ENCODE measurements at places on chromosomes 2 and 18. TPM values are rescaled to one million over a fixed set of nuclear protein-coding genes. Genes with fewer than 3 reads are reported as not detected.

DNA sequence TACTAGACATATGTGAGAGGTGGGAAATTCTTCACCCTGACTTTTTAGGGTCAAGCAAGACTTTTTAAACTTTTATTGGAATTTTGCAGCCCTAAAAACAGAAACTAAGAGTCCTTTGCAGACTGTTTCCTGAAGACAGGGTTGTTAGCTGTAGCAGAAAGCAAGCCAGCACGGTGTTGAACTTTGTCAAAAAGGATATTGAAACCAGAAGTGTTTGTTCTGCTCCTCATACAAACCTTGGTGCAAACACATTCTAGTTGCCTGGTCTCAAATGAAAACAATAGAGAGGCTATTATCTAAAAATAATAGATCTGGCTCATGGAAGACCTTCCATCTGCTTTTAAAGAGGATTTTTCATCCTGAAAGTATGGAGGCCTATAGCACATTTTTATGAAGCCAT lies 65.8 kb upstream of the IGFBP5 start:
- no peak overlapping the region for H3K27ac ChIP-seq
- peaks cover 14% of the 10 kb centered on the region for H3K4me1 ChIP-seq
- no peak overlapping the region for H3K4me3 ChIP-seq
- no peak for DNase-seq
- no peaks in the 10 kb centered on the region for H3K27me3 ChIP-seq

MYCN gene
- 0.21 TPM for total RNA-seq

EPAS1 gene
- 667 TPM for total RNA-seq

DNA sequence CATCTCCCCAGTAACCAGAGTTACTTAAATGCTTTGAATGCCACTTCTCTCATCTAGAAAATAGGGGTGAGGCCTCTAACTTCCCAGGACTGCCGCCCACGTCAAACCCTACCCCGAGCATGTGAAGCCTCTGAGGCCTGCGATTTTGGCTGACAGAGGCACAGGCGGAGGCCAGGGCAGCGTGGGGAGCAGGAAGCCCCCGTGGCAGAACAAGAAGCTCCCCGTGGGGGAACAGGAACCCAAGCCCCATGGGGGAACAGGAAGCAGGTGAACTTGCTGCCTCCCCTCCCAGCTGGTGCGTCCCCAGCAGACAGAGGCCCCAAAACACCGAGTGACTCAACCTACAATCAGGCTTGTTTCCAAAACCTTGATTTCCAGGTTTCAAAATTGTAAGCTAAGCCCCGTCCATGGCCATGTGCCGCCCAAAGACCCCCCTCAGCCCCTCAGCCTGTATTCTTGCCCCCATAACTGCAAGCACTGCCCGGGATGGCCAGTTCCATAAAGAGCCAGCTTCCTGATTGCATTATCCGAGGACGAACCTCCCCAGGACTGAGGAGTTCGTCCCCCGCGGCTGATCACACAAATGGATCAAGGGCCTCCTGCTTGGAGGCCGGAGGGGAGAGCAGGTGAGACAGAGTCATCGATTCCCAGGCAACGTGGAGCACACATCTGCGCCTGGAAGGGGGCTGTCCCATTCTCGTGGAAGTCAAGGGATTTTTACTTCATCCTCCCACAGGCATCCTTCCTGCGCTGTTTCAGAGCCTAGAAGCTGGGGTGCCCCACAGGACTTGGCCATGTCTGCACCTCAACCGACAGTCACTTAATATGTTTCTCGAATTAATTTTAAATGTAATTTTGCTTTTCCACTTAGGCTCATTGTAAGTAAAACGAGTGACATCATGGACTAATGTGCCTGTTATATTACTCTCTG lies 36.3 kb upstream of the CTDP1 start:
- no peaks in the 10 kb centered on the region for H3K36me3 ChIP-seq
- no peak overlapping the region for H3K4me3 ChIP-seq
- peaks cover 4% of the 10 kb centered on the region for H3K4me1 ChIP-seq

GRCh38 chr2:134148843-134149472 lies 104.9 kb upstream of the MGAT5 start:
- no peak overlapping the region for H3K27ac ChIP-seq
- H3K4me3 ChIP-seq = no peak overlapping the region
- H3K27me3 ChIP-seq = no peaks in the 10 kb centered on the region
- H3K36me3 ChIP-seq = no peaks in the 10 kb centered on the region
- H3K4me1 ChIP-seq = peaks cover 5% of the 10 kb centered on the region

- no peaks in the 10 kb centered on the region for H3K36me3 ChIP-seq
Observed at GRCh38 chr18:23963443-23964165, 51.0 kb upstream of the TTC39C start.

- DNase-seq = no peak
- H3K4me3 ChIP-seq = no peak overlapping the region
- H3K4me1 ChIP-seq = peaks cover 6% of the 10 kb centered on the region
- no peak overlapping the region for H3K27ac ChIP-seq
Observed at GRCh38 chr18:45670281-45670962, 53.6 kb upstream of the SLC14A1 start.

DNA sequence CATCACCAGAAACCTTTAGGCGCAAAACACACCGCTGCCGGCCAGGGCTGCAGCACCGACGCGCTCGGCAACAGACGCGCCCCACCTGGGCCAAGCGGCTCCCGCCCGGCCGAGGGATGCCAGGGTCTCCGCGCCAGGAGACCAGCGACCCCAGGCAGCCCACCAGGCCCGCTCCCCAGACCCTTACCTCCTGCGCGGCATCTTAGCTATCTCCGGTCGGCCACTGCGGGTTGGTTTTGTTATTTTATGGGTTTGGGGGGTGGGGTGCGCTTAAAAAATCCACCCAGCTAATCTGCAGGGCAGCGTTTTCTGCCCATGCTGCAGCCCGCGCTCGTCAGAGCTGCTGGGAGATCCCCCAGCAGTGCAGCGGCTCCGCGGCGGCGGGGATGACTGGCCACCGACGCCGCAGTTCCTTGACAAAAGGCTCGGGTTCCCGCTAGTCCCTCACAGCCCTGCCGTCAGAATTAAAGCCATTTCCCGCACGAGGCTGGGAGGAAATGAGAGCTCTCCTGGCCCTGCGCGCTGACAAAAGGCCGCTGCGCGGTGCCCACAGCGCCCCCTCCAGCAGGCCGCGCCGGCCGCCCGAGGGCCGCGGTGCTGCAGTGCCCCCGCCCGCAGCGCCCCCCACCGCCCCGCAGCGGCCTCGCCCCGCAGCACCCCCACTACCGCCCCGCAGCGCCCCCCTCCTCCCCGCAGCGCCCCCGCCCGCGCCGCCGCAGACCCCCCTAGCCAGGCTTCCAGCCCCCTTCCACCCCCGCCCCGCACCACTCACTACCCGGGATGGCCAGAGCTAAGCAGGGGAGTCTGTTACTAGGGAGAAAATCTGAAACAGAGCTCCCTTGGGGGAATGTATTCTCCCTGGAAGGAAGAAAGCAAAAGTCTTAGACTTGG lies at the start of gene ADD2:
ADD2 (minus strand) TSS at position 502 of the 891 bp plus-strand sequence. CDS start 61,792 bp downstream, outside the sequence.
- H3K27ac ChIP-seq = no peak within 1 kb of the TSS
- peak within 1 kb of the TSS; percentile 71 for H3K4me3 ChIP-seq
- no peaks in the 10 kb centered on the region for H3K36me3 ChIP-seq
- H3K27me3 ChIP-seq = peaks cover 10% of the 10 kb centered on the region
- DNase-seq = no peak

GRCh38 chr2:126932966-126933710 lies 34.4 kb downstream of the TEX51 start:
- H3K27me3 ChIP-seq = no peaks in the 10 kb centered on the region
- no peak overlapping the region for H3K4me3 ChIP-seq
- H3K27ac ChIP-seq = no peak overlapping the region
- DNase-seq = no peak
- no peaks in the 10 kb centered on the region for H3K36me3 ChIP-seq

DNA sequence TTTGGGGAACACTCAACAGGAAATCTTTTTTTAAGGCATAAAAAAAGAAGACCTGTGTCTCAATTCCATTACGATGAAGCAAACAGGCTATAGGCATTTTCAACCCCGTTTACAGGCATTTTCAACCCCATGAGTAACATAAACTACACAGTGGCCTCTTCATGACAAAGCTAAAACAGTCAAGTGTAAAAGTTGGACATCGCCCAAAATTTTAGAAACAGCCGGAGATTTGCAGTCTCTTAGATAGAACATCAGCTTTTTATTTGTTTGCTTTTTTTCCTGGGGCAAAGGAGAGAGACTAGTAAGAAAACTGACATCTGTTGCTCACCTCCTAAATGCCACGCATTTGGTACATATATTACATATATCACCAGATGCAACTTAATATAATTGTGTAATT lies 173.7 kb downstream of the CMPK2 start:
- no peaks in the 10 kb centered on the region for H3K27me3 ChIP-seq
- H3K4me3 ChIP-seq = no peak overlapping the region
- H3K27ac ChIP-seq = no peak overlapping the region

GRCh38 chr2:144518748-144519596 lies 947 bp downstream of the ZEB2 start:
- peaks cover 26% of the 10 kb centered on the region for H3K4me1 ChIP-seq
- H3K36me3 ChIP-seq = no peaks in the 10 kb centered on the region
- DNase-seq = no peak
- peak overlapping the region; percentile 99 for H3K27ac ChIP-seq
- no peaks in the 10 kb centered on the region for H3K27me3 ChIP-seq

PARD6G gene
- 3.0 TPM for total RNA-seq

TEX261 gene
- 35.9 TPM for total RNA-seq

MAP3K19 gene
- total RNA-seq = not detected

- no peaks in the 10 kb centered on the region for H3K36me3 ChIP-seq
- DNase-seq = no peak
- no peak overlapping the region for H3K4me3 ChIP-seq
Observed at GRCh38 chr2:127003070-127003800, 103.7 kb downstream of the BIN1 start.

TRIB2 gene
- total RNA-seq = 81.4 TPM

ZNF892 gene
- total RNA-seq = 22.9 TPM

DNA sequence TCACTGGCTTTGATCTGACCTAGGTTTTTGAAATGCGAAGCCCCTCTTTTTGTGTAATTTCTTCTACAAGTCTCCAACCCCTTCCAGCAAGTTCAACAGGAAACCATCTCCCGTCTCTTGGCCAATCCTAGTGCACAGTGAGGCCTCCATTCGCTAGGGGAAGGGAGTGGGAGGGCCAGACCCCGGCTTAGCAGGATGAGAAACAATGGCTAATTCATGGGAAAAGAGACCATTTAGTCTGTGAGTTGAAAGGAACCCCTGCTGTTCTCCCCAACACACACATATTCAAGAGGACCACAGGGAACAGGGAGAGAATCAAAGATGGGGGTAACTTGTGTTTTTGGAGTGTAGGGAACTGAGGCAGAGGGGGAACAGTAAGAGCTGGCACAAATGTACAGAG lies 83.0 kb downstream of the RTN4 start:
- H3K27me3 ChIP-seq = no peaks in the 10 kb centered on the region
- no peak overlapping the region for H3K27ac ChIP-seq
- no peak for DNase-seq
- H3K4me1 ChIP-seq = peaks cover 3% of the 10 kb centered on the region
- peaks cover 9% of the 10 kb centered on the region for H3K36me3 ChIP-seq

DNA sequence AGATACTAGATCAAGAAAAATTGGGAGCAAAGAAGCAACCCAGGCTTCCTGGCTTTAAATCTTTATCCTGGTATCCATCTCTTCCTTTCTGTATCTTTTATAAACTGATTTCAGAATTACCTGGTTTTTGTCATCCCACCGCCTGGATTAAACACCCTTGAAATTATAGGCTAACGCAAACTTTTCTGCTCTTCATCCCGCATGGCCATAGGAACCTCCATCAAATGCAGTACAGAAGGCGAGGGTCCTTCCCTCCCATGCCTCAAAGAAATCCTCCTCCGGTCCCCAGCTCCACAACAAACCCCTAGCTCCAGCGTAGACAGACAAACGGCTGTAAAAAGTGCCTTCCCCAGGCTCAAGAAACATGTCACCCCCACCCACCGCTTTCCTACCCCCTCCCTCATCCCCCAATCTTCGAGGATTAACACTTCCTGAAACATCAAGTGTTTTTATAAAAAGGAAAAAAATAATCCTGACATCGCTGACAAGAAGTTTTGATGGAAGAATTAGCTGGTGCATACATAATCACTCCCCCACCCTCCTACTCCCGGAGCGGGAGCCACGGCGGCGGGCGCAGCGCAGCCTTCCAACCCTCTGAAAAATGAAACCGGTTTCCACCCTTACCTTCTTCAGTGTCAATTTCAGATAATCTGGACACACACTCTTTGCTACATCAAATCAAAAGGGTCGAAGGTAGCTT lies 7.6 kb downstream of the DLX1 start:
- DNase-seq = no peak
- H3K27me3 ChIP-seq = peaks cover 70% of the 10 kb centered on the region
- H3K36me3 ChIP-seq = no peaks in the 10 kb centered on the region
- H3K27ac ChIP-seq = no peak overlapping the region
- no peak overlapping the region for H3K4me3 ChIP-seq
- peaks cover 22% of the 10 kb centered on the region for H3K4me1 ChIP-seq

GRCh38 chr2:10085043-10085667 lies 4.9 kb upstream of the CYS1 start:
- H3K4me3 ChIP-seq = no peak overlapping the region
- no peaks in the 10 kb centered on the region for H3K36me3 ChIP-seq
- no peak overlapping the region for H3K27ac ChIP-seq
- no peak for DNase-seq

DNA sequence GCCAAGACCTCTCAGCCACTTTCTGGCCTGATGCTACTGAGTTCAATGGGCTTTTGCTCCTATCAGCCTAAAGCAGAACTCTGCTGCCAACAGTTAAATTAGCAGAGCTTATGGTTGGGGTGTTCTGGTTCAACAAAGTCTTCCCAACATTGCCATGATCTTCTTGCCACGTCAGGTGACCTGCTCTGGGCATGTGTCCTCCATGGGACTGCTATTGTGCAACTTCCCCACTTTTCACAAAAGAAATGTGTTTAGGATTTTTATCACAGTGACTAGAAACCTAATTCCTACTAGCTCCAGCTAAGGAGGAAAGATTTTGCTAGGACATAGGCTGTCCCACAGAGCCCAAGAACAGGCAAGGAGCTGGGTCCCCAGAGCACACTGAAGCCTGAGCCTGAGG lies 56.4 kb downstream of the ALK start:
- no peaks in the 10 kb centered on the region for H3K4me1 ChIP-seq
- no peaks in the 10 kb centered on the region for H3K27me3 ChIP-seq
- no peaks in the 10 kb centered on the region for H3K36me3 ChIP-seq
- DNase-seq = no peak

GRCh38 chr2:215454519-215455246 lies 18.8 kb upstream of the FN1 start:
- H3K4me3 ChIP-seq = no peak overlapping the region
- H3K36me3 ChIP-seq = no peaks in the 10 kb centered on the region
- peaks cover under 1% of the 10 kb centered on the region for H3K4me1 ChIP-seq
- no peaks in the 10 kb centered on the region for H3K27me3 ChIP-seq
- no peak for DNase-seq
- H3K27ac ChIP-seq = no peak overlapping the region

GRCh38 chr2:160657196-160657595 lies 163.6 kb upstream of the RBMS1 start:
- no peak overlapping the region for H3K27ac ChIP-seq
- no peaks in the 10 kb centered on the region for H3K36me3 ChIP-seq
- no peak overlapping the region for H3K4me3 ChIP-seq
- no peak for DNase-seq
- H3K27me3 ChIP-seq = no peaks in the 10 kb centered on the region
- H3K4me1 ChIP-seq = peaks cover 11% of the 10 kb centered on the region

- H3K27me3 ChIP-seq = no peaks in the 10 kb centered on the region
Observed at GRCh38 chr2:49982871-49983270, 828.6 kb upstream of the FSHR start.

All from thoracic aorta (tissue), 2 donors.